SJSA1 (cell line): ENCODE measurements at places on chromosomes 4 and X. TPM values are rescaled to one million over a fixed set of nuclear protein-coding genes. Genes with fewer than 3 reads are reported as not detected.

DNA sequence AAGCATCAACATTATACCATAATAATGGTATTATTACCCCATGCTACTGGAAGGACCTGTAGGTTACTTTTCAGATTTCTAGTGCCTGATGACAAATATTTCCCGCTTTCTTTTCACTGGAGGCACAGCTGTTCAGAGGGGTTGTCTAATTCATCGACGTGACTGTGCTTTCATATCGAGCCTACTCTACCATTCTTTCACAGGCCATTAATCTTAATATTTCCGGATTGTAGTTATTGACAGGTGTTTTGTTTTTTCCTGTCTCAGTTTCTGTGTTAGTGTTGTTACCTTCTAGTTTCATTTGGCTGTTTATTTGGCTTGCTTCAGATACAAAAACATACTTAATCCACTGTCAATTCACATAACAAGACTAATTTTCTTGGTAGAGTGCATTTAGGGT is 330.9 kb downstream of the SPOCK3 start:
- no peaks in the 10 kb centered on the region for H3K27me3 ChIP-seq
- H3K27ac ChIP-seq: no peak overlapping the region
- no peaks in the 10 kb centered on the region for H3K36me3 ChIP-seq
- no peak overlapping the region for H3K4me3 ChIP-seq

GRCh38 chr4:119663160-119663788 is 34.7 kb upstream of the PDE5A start:
- peak; percentile 31 for DNase-seq
- H3K36me3 ChIP-seq: no peaks in the 10 kb centered on the region

DNA sequence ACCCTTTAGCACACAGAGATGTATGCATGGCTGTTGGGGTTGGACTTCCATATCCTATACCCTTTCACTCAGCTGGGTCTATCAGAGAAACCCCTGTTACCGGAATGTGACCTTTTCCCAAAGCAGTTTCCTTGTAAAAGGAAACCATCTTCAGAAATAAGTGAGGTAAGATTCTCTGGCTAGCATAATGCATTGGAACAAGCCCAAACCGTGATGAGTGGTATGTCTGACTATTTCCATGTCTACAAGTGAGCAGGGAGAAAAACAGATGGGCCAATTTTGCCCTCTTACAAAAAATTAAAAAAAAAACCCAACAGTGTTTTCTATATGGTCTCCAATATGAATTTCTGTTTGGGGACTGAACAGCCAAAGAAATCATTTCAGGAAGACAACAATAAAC is 283.9 kb downstream of the SMARCA1 start:
- no peak overlapping the region for H3K27ac ChIP-seq
- no peak overlapping the region for H3K4me3 ChIP-seq
- no peaks in the 10 kb centered on the region for H3K36me3 ChIP-seq
- H3K4me1 ChIP-seq: no peaks in the 10 kb centered on the region
- no peaks in the 10 kb centered on the region for H3K27me3 ChIP-seq
- no peak for DNase-seq

- H3K36me3 ChIP-seq: peaks cover 36% of the 10 kb centered on the region
- no peak for DNase-seq
- H3K4me3 ChIP-seq: no peak overlapping the region
- H3K4me1 ChIP-seq: no peaks in the 10 kb centered on the region
Measured at GRCh38 chrX:65740909-65741308, 73.5 kb downstream of the MSN start.

DNA sequence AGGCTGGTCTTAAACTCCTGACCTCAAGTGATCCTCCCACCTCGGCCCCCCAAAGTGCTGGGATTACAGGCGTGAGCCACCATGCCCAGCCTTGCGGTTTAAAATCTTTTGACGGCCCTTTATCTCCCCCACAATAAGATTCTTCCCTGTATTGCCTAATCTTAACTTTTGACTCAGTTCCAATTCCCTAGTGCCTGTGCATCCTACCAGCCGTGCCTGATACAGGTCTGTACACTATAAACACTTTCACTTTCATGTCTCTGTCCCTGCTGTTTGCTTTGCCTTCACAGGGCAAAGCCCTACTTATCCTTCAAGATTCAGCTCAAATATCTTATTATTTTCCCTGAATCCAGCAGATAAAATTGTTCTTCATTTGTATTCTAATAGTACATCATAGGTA is 74.6 kb downstream of the WDR44 start:
- no peaks in the 10 kb centered on the region for H3K27me3 ChIP-seq
- H3K36me3 ChIP-seq: no peaks in the 10 kb centered on the region
- H3K27ac ChIP-seq: no peak overlapping the region
- H3K4me1 ChIP-seq: no peaks in the 10 kb centered on the region
- H3K4me3 ChIP-seq: no peak overlapping the region
- DNase-seq: peak; percentile 4

DNA sequence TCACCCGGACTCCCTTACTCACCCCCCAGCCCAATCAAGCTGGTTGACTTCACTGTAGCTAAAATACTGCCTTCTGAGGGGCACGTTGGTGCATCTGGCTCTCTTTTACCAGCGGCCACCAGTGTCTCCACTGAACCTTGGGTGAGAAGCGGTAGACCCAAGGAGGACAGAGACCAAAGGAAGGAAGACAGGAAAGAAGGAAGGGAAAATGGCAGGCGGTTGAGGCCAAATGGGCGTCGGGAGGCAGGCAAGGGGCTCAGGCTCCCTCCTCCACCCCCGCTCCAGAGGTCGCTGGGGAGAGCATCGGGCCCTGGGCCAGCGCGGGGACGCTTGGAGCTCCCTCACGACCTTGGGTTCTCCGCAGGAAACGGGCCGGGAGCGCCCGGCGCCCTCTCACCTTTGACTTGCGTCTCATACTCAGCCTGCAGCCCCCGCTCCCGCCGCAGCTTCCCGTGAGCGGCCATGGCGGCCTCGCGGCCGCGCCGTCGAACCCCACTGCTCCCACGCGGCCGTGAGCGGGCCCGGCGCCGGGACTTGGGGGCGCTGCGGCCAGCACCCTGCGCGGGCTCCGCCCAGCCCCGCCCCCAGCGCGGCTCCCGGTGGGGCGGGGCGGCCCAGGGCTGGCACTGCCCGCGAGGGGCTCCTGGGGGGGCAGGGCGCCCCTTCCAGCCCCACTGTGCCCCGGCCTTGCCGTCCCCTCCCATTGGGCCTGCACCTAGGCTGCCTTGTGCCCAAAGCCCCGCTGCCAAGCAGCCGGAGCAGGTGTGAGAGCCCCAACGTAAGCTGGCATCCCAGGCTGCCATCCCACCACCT is at the start of gene ARHGAP4:
ARHGAP4 (minus strand) TSS at position 526 of the 813 bp plus-strand sequence; CDS start at position 464, 62 bp downstream.
- H3K36me3 ChIP-seq: peaks cover 14% of the 10 kb centered on the region
- H3K4me1 ChIP-seq: peaks cover 12% of the 10 kb centered on the region
- H3K4me3 ChIP-seq: no peak within 1 kb of the TSS
- no peak for DNase-seq
- H3K27me3 ChIP-seq: no peaks in the 10 kb centered on the region

GRCh38 chr4:140630246-140630645 is 61.5 kb upstream of the UCP1 start:
- DNase-seq: no peak
- no peaks in the 10 kb centered on the region for H3K36me3 ChIP-seq
- no peaks in the 10 kb centered on the region for H3K27me3 ChIP-seq
- H3K4me3 ChIP-seq: no peak overlapping the region

GRCh38 chr4:13917015-13917414 is 289.5 kb upstream of the BOD1L1 start:
- no peak for DNase-seq
- no peak overlapping the region for H3K27ac ChIP-seq
- H3K4me3 ChIP-seq: no peak overlapping the region
- H3K4me1 ChIP-seq: peaks cover 42% of the 10 kb centered on the region

DNA sequence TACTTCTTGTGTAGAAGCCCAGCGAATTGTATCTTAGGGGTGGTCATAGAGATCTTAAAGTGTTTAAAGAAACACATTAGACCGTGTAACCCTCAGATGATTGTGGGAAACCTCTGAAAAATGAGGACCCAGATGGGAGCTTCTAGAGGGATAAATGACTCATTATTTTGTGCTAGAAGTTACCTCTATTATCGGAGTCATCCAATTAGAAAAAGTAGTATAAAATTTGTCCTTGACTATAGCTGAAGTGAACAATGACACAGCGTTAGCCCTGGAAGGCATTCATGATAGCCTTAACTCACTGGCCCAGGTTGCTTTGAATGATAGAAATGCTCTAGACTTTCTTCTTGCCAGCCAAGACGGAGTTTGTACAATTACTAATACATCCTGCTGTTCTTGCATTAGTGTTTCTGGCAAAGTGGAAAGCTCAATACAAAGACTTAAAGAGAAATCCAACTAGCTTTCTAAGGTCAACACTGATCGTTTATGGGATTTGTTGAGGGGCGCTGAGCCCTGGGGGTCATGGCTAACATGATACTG is 178.9 kb upstream of the VEGFC start:
- no peak for DNase-seq
- H3K4me1 ChIP-seq: no peaks in the 10 kb centered on the region

DNA sequence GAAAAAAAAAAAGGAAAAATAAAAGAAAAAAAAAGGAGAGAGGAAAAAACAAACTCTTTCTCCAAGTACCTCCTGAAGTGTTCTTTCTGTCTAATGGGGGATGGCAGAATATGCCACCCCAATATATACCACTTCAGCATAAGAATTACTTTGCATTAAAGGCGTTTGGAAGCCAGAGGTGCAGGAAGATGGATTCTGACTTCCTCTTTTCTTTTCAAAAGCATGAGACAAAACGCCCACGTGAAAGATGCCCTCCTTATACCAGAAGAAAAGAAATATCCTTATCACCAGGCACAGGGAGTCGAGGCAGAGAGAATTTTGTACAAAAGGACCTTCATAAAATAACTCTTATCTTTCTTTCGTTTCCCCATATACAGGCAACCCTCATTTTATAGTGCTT is 40.9 kb downstream of the COX18 start:
- H3K4me3 ChIP-seq: no peak overlapping the region
- no peak overlapping the region for H3K27ac ChIP-seq
- no peaks in the 10 kb centered on the region for H3K27me3 ChIP-seq

DNA sequence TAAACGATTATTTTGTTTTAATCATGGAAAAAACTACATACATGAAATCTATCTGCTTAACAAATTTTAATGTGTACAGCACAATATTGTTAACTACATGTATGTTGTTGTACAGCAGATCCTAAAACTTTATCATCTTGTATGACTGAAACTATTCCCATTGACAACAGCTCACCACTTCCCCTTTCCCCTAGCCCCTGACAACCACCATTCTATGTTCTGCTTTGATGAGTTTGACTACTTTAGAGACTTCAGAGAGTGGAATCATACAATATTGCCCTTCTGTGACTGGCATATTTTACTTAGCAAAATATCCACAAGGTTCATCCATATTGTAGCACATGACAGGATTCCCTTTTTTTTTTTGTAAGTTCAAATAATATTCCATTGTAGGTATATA is 185.9 kb downstream of the CFAP299 start:
- H3K4me3 ChIP-seq: no peak overlapping the region
- no peaks in the 10 kb centered on the region for H3K27me3 ChIP-seq
- DNase-seq: no peak

- no peak overlapping the region for H3K27ac ChIP-seq
- H3K36me3 ChIP-seq: peaks cover 7% of the 10 kb centered on the region
- peaks cover 40% of the 10 kb centered on the region for H3K4me1 ChIP-seq
- H3K4me3 ChIP-seq: no peak overlapping the region
- H3K27me3 ChIP-seq: no peaks in the 10 kb centered on the region
- DNase-seq: no peak
Measured at GRCh38 chr4:184444215-184444952, 30.0 kb downstream of the IRF2 start.

Gene PCDH19
- total RNA-seq: not detected in 2 replicates

- no peak for DNase-seq
- H3K36me3 ChIP-seq: no peaks in the 10 kb centered on the region
- H3K4me1 ChIP-seq: peaks cover 4% of the 10 kb centered on the region; the same call in 1 of the 2 replicates
- no peak overlapping the region for H3K27ac ChIP-seq
- H3K27me3 ChIP-seq: no peaks in the 10 kb centered on the region
Measured at GRCh38 chrX:150438165-150438564, 75.0 kb downstream of the MAMLD1 start.

Gene XAGE2
- 0.39 and 2.7 TPM in 2 replicates for total RNA-seq

Gene TMPRSS11A
- not detected in 2 replicates for total RNA-seq

DNA sequence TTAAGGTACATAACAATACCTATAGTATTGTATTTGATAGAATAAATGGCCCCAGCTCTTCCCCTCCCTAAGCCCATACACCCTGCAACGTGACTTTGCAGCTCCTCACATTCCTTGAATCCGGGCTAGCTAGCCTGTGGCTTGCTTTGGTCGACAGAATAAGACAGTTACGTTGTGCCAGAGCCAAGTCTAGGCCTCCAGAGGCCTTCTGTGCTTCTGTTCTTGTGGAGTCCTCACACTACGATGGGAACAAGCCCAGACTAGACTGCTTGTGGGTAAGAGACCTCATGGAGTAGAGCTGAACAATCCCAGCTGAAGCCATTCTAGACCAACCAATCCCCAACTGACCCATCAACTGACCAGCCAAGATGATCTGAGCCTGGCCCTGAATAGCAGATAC is 102.4 kb upstream of the PLAC1 start:
- H3K27me3 ChIP-seq: no peaks in the 10 kb centered on the region
- H3K4me3 ChIP-seq: no peak overlapping the region
- H3K27ac ChIP-seq: no peak overlapping the region
- H3K4me1 ChIP-seq: no peaks in the 10 kb centered on the region
- DNase-seq: no peak

DNA sequence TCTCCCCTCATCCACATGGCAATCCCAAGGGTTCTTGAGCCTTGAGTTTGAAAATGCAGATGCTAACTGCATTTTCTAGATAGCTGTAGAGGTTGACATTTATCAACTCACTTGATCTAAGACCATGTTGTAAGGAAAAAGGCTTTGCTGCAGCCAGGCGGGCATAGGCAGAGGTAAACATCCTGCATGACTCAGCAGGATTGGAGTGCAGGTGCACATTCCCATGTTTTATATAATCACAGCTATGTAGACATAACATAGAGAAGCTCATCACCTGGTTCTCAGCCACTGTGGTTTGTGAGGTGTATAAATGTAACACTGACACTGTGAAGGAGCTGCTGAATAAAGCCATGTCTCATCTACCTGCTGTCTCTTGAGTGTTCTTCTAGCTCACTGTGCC is 62.3 kb upstream of the PDE5A start:
- H3K36me3 ChIP-seq: no peaks in the 10 kb centered on the region
- no peaks in the 10 kb centered on the region for H3K27me3 ChIP-seq
- no peak for DNase-seq
- H3K4me1 ChIP-seq: peaks cover 26% of the 10 kb centered on the region

- DNase-seq: no peak
- H3K27ac ChIP-seq: no peak overlapping the region
- H3K36me3 ChIP-seq: no peaks in the 10 kb centered on the region
- H3K4me3 ChIP-seq: no peak overlapping the region
- H3K27me3 ChIP-seq: peaks cover 3% of the 10 kb centered on the region; the same call in 1 of the 2 replicates
Measured at GRCh38 chr4:74627504-74627903, 166.8 kb downstream of the BTC start.

Gene TMEM271
- total RNA-seq: not detected in 2 replicates

Gene FRAS1
- total RNA-seq: 0.19 and 0.21 TPM in 2 replicates

Gene FGG
- not detected in 2 replicates for total RNA-seq
